ENCODE measurements at places on chromosomes 2 and 18.

- no peak for DNase-seq
Measured at GRCh38 chr2:158815166-158815565, 20.0 kb downstream of the DAPL1 start.

- DNase-seq, result no peak
Measured at GRCh38 chr18:62518460-62519375, 4.1 kb upstream of the ZCCHC2 start.

GRCh38 chr2:50765146-50765545 lies 266.8 kb downstream of the NRXN1 start:
- DNase-seq, result no peak

DNA sequence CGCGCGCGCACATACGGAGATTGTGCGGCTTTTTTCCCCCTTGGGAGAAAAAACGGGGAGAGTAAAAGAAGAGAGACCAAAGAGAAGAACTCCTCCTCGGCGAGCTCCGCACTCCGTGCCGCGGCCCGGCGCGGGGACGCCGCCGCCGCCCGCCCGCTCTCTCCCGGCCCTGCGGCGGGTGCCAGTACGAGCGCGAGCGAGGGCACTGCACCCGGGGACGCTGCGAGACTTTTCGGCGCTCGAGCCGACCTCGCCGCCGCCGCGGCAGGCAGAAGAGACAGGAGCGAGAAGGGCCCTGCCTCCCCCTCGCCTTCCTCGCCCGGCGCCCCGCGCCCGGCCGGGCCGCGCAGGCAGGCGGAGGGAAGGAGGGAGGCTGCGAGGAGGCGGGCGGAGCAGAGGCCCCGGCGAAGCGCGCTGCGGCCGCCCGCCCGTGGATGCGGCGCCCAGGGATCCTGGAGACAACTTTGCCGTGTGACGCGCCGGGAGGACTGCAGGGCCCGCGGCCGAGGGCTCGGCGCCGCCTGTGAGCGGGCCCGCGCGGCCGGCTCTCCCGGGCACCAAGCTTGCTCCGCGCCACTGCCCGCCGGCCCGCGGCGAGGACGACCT lies 857 bp upstream of the INHBB start:
- DNase-seq, result no peak
